Astrocyte of the spinal cord (primary cell): ENCODE measurements at places on chromosomes 12 and 14.

GRCh38 chr14:53883739-53884138, 72.9 kb downstream of the BMP4 start:
- DNase-seq: no peak

GRCh38 chr12:132610866-132611602, 652 bp upstream of the LRCOL1 start:
- DNase-seq: no peak

DNA sequence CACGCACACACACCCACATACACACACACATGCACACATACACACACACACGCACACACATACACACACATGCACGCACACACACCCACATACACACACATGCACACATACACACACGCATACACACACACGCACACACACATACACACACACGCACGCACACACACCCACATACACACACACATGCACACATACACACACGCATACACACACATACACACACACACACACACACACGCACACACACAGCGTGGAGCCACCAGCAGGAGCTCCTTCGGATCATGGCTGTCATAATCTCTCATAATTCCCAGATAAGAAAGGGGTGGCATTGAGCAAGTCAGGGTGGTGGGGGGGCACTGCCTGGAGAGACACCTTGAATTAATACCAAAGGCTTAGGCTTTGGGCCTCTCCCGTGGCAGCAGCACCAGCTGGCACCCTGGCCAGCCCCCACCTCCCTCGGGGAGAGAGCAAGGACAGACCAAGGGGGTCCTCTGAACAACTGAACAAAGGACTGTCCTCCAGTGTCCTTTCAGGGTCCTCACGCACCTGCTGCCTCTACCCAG, 21.9 kb downstream of the ANO2 start:
- DNase-seq: no peak

DNA sequence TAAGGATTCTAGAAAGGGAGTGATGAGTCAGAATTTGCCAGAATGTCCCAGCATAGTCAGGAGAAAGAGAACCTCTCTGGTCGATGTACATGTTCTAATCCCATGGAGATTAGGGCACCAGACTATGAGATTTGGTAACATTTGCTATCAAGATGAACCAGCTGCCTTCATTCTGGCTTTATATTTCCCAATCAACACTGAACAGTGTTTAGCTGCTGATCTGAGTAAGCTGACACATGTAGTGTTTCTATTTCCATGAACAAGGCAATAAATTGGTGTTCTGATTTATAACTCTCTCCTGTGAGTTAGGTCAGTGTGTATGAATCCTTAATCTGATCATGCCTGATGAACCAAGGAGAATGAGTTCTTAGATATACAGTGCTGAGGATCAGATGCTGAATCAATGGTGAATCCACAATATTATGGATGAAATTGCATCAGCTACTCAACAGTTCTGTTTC, 158.0 kb upstream of the AMIGO2 start:
- DNase-seq: peak; percentile 9

GRCh38 chr14:55373784-55374705, 37.6 kb downstream of the ATG14 start:
- peak; percentile 56 for DNase-seq

- no peak for DNase-seq
These were observed 32.4 kb downstream of the NEMF start for GRCh38 chr14:49820176-49820575.

GRCh38 chr14:99758872-99759545, 34.2 kb upstream of the EML1 start:
- DNase-seq: no peak

- DNase-seq: no peak
These were observed 61.4 kb upstream of the PLEKHA5 start for GRCh38 chr12:19068137-19068536.

GRCh38 chr12:27861428-27862167, 81.6 kb upstream of the MANSC4 start:
- DNase-seq: no peak

DNA sequence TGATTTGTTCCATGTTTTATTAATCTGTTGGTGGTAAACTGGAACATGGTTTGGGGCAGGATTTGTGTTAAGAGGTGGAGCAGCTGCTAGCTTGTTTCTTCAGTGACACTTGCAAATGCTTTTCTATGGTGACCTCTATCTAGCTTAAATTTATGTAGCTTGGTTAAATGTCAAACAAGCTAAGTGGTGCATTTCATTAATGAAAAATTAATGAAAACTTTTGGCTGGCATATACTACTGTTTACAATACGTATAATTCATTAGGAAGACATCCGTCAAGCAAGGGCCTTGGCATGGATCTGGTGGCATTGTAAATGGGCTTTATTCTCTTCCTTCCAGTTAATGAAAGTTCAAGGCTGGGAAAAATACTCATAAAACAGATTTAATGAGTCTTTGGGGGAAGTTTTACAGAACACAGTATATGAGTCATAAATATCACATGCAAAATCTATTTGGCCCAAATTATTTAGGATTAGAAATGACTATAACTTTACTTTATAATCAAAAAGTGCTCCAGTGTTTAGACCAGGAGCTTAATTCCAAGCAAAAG, 807.7 kb upstream of the SEL1L start:
- no peak for DNase-seq

- no peak for DNase-seq
These were observed 156.8 kb upstream of the PWP1 start for GRCh38 chr12:107528731-107529365.

DNA sequence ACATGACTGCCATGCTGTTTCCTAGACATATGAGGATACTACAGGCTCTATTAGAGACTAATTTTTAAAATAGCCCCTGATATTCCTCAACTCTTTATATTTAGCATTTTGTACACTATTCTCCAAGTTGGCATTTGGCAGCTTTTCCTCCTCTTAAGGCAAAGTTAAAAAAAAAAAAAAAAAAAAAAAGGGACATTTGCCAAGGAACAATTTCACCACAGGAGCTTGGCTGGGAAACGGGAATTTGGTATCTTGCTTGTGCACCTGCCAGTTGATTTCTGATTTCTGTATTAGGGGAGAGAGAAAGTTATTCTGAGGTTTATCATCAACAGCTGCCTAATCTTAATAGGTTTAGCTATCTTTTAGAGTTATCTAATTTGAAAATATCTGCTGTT, 87.2 kb downstream of the CAND1 start:
- DNase-seq: no peak

DNA sequence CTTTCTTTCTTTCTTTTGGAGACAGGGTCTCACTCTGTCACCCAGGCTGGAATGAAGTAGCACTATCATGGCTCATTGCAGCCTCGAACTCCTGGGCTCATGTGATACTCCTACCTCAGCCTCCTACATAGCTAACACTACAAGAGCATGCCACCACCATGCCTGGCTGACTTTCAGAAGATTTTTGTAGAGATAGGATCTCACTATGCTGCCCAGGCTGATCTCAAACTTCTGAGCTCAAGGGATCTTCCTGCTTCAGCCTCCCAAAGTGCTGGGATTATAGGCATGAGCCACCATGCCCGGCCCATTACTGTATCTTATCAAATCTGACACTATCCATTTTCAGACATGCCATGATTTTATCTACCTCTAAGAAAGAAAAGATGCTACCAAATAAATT, 31.6 kb downstream of the NDUFA12 start:
- DNase-seq: no peak

- no peak for DNase-seq
These were observed 297.5 kb upstream of the SOX5 start for GRCh38 chr12:24246934-24247333.

DNA sequence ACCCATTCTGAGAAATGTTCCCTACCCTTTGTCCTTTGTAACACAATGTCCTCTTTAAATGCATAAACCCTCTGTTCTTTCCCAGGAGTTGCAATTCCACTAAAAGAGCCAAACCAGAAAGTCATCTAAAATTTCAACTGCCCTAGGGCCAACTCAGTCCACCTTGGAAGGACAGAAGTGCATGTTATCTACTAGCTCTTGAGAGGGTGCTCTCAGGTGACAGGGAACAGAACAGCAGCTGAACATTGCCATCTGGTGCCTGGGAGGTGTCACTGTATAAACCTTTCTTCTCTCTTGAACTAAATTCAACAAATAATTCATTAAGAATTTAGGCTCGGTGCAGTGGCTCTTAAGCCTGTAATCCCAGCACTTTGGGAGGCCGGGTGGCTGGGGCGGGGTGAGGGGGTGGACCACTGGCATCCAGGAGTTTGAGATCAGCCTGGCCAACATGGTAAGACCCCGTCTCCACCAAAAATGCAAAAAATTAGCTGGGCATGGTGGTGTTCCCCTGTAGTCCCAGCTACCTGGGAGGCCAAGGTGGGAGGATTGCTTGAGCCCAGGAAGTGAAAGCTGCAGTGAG, 10.3 kb upstream of the FERMT2 start:
- peak; percentile 67 for DNase-seq

DNA sequence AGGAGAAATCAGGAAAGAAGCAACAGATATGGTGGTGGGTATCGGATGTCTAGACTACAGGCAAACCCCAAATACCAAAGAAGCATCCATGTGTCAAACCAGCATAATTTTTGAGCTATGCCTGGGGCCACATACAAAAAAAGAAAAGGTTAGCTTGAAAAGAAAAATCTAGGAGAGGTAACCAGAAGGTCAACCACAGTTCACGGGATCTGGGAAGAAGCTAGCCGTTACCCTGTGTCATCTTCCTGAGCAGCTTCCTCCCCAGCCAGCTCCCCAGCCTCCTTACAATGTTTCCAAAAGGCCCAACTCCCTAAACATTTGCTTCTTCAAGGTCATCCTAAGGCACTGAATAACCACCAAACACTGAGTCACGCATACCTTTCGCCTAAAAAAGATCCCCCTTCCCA, 3.1 kb downstream of the SINHCAF start:
- DNase-seq: peak; percentile 46

- DNase-seq: peak; percentile 89
These were observed 10.8 kb downstream of the FBXL14 start for GRCh38 chr12:1583421-1584078.

DNA sequence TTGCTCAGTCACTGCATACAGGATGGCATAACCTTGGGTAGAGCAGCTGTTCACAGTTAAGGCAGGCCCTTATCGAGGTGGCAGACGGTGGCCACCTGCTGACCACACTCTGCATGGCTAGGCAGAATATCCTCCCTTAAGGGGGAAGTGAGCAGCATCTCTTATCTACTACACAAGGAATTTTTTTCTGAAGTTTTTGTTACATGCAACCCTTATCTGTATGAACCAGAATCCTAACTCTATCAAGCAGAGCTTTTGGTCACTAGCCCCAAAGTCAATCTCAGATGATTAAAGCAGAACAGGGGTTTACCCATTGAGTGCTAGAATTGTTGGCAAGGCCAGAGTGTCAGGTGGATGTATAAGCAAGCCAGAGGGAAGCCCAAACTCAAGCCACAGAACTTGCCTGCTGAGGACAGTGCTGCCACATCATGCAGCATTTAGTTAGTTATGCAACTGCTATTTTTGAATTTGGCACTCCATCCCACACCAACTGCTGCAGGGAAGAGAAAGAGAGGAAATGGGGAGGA, 192.8 kb downstream of the TBX5 start:
- no peak for DNase-seq

DNA sequence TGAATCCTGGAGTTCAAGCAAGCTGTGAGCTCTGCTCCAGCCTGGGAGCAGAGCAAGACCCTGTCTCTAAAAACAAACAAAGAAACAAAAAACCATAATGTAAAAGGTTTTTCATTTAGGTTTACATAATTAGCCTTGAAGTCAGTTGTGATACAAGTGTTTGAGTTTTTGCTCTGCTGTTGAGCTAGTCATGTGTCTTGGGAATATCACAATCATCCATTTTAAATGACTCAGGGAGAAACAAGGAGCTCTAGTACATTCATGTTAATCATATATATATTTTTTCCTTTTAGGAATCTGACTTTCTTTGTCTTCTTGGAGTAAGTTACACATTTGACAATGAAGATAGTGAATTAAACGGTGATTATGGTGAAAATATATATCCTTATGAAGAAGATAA, 12.9 kb downstream of the MIA2 start:
- no peak for DNase-seq

DNA sequence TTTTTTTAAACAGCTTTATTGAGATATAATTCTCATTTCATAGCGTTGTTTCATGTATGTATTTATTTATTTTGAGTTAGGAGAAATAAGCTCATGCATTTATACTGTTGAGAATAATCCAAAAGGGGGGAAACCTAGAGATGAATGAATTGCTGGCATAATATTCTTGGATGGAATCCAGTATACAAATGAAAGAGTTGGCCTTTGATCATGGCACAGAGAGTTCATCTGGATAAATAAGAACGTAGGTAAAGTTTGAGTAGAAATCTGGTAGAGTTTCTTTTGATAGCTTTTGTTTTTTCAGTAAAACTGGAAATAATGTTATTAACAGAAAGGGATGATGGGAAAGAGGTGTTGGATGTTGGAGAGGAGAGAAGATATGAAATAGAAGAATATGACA, 166.2 kb downstream of the LRRK2 start:
- no peak for DNase-seq

GRCh38 chr14:94109915-94110250, 653 bp upstream of the IFI27 start:
- no peak for DNase-seq

DNA sequence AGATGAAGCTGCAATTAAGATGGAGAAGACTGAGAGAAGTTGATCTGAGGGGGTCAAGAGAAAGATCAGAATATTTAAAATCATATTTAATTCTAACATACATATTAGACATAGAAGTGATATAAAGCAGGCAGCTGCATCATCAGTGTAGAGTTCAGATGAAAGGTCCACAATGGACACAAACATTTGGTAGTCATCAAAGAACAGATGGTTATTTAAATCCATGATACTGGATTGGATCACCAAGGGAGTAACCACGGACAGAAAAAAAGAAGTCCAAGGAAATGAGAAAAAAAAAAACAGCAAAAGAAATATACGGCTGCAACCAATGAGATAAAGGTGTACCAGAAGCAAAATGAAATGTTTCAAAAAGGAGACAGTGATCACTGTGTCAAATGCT, 20.1 kb downstream of the NOVA1 start:
- no peak for DNase-seq

- DNase-seq: no peak
These were observed 9.8 kb upstream of the GMFB start for GRCh38 chr14:54498579-54498978.

DNA sequence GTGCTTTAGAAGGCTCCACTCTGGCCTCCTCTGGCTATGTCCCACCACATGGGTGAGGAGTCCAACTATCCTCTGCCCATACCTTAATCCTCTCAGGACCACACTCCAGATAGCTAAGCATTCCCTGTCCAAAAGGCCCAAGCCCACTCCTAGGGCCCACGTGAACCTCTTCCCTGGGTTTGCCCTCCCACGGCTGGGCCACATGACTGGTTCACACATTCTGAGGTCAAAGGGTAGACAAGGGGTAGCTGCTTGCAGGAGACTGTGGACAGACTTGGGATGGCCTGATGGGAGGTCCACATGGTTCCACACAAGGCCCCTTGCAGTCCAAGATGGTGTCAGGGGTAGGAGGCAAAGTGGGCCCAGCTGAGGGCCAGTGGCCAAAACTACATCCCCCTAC, 6.0 kb upstream of the PCK2 start:
- no peak for DNase-seq

DNA sequence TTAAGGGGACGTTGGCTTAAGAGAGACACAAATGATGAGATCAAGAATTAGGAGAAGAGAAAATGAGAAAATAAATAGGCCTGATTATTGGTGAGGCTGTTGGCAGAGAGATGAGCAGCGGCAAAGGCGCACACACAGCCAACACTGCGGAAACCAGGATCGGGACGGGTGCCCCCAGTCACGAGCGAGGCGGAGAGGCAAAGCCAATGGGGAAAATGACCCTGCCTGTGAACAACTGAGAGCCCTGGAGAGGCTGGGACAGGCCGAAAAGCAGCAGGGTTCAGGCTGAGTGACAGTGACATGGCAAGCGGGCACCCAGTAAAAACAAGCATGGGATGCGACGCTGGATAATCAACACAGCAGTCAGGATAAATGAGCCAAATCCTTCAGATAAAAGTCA, 21.0 kb downstream of the SLC15A4 start:
- DNase-seq: no peak
